NCI-H1105 (cell line): ENCODE measurements at places on chromosomes 3 and 15.

GRCh38 chr3:37899101-37899707 is 37.5 kb downstream of the CTDSPL start:
- no peak for DNase-seq

DNA sequence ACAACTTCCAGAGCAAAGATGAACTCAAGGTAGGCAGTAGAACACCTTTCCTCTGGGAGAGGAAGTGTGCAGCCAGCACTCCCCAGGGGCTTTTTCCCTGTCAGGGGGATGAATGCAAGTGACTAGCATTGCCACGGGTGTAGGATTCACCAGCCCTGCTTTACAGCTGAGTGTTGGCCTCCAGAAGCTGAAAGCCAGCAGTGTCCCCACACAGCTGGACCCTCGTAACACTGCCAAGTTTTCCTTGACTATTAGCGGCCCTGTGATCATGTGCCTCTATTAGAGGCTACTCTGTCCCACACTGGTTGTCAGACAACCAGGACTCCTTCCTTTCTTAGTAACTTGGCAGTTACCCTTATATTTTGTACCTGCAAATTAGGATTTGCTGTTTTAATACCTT is 104.9 kb upstream of the MANF start:
- no peak for DNase-seq

- no peak for DNase-seq
Measured at GRCh38 chr3:122063908-122064307, 8.7 kb downstream of the CD86 start.

DNA sequence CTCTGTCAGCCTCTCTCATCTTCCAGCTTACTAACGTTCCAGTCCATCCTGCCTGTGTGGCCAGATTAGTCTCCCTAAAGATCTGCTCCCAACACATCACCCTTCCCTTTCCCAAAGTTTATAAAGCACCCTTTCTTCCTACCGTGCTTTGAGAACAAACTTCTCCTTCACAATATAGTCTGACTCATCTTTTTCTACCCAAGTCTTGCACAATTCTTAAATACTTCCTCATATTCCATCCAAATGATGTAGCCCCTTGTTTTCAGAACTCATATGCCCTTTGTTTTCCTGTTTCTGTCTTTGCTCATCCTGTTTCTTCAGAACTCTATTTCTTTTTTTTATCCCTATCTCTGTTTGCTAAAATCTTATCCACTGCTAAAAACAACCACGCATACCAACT is 326.8 kb downstream of the MFSD1 start:
- no peak for DNase-seq

DNA sequence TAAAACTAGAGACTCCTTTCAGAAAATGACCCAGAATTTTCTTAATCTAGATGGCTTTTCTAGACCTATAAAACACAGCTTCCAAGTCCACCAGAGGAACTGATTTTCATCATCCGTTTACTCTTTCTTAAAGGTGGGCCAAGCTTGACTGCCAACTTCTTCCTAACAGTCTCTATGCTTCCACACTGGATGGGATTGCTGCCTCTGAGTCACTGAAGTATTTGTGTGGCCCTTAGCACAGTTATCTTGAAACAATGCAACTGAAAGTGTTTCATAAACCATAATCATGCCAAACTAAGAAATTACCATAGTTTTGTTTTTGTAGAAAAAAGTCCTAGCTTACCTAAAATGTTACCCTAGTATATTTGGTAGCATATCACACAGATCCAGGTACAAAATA is 985.7 kb downstream of the TUSC7 start:
- DNase-seq, result no peak

- no peak for DNase-seq
Measured at GRCh38 chr3:129651435-129652202, 45.1 kb upstream of the PLXND1 start.

- DNase-seq, result no peak
Measured at GRCh38 chr3:162391301-162391700, 894.7 kb downstream of the OTOL1 start.

- DNase-seq, result no peak
Measured at GRCh38 chr15:62850791-62851291, 191.7 kb upstream of the TPM1 start.
